Aorta (tissue), 5 donors: ENCODE measurements at places on chromosomes 4 and X. TPM values are rescaled to one million over a fixed set of nuclear protein-coding genes. Genes with fewer than 3 reads are reported as not detected.

The ARL9 gene
- total RNA-seq, result 0.51 TPM

The TAF9B gene
- total RNA-seq, result 15.9 TPM

The APBB2 gene
- 99.8 TPM for total RNA-seq

The SULT1B1 gene
- total RNA-seq, result 2.4 TPM

The CACNA1F gene
- total RNA-seq, result 0.42 TPM

The ZIC3 gene
- not detected for total RNA-seq
